Stimulated activated CD4-positive, alpha-beta T cell treated with anti-CD3 and anti-CD28 coated beads, Interleukin-1b, Interleukin-23, amount 100 ng/mL, for 48 hours (primary cell): ENCODE measurements at places on chromosomes 16 and 17.
A peak's percentile ranks its signal among the peaks of the same experiment; 100 is the strongest.

- no peak for DNase-seq
Observed at GRCh38 chr17:63278728-63279442, 167.2 kb downstream of the CYB561 start.

- peak; percentile 25 for DNase-seq
Observed at GRCh38 chr17:80790021-80790765, 201.4 kb upstream of the CHMP6 start.

DNA sequence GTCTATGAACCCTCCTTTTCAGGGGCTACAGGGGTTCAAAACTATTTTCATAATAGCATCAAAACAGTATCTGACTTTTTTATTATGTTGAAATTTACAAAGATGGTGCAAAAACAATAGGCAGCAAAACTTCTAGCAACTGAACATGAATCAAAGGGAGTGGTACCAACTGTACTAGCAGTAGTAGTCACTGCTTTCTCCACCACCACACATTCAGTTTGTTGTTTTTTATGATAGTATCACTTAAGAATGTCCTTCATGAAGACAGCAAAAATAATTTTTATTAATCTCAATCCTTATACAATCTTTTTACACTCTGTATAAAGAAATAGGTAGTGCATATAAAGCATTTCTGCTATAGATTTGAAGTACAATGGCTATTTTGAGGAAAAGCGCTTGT, 47.6 kb downstream of the MED13 start:
- no peak for DNase-seq

DNA sequence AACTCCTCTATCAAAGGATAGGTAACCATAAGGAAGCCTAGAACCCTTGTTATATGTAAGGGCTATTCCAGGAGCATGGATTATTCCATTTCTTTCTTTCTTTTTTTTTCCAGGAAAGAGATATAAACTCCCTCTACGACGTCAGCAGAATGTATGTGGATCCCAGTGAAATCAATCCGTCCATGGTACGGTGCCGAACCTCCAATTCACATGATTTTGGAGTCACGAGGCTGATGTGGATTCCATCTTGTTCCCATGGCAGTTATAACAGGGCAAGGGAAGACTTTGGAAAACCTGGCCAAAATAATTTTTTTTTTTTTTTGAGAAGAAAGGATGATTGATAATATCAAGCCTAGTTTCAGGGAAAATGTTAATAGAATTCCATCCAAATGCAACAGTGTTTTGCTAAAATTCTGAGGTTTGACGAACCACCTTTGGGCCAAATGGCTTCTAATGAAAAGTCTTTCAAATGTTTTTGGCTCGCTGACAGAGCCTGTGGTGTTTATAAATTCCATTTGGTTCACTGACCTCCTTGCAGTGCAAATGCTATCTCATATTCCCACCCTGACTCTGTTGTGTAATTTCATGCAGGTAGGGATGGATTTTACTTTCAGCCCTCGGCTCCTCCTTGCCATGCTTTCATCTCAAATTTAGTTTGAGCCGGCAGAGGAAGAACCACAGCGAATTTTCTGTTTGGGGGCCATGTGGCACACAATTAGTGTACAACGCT, 90.0 kb downstream of the SDR42E1 start:
- no peak for DNase-seq

DNA sequence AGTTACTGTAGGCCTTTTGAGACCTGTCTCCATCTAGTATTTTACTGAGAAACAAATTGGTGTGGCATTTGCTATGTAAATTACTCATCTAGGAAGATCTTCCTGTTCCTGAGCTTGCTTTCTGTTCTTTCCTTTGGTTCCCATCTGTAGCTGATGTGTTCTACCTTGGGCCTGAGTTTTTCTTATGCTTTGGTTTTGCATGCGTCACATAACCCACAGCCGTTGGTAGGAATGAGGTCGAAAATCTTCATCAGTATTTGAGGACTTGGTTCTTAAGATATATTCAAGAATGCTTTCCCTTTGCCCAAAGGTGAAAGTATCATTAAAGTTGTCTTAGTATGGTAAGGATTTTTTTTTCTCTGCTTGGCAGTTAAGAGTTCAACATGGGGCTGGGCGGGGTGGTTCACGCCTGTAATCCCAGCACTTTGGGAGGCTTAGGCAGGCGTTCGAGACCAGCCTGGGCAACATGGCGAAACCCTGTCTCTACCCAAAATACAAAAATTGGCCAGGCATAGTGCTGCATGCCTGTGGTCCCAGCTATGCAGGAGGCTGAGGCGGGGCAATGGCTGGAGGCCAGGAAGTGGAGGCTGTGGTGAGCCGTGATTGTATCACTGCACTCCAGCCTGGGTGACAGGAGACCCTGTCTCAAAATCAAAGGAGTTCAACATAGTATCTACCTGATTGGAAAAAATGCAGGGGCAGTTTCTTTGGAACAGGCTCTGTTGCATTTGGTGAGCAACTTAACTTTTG, 28.8 kb downstream of the IST1 start:
- no peak for DNase-seq

DNA sequence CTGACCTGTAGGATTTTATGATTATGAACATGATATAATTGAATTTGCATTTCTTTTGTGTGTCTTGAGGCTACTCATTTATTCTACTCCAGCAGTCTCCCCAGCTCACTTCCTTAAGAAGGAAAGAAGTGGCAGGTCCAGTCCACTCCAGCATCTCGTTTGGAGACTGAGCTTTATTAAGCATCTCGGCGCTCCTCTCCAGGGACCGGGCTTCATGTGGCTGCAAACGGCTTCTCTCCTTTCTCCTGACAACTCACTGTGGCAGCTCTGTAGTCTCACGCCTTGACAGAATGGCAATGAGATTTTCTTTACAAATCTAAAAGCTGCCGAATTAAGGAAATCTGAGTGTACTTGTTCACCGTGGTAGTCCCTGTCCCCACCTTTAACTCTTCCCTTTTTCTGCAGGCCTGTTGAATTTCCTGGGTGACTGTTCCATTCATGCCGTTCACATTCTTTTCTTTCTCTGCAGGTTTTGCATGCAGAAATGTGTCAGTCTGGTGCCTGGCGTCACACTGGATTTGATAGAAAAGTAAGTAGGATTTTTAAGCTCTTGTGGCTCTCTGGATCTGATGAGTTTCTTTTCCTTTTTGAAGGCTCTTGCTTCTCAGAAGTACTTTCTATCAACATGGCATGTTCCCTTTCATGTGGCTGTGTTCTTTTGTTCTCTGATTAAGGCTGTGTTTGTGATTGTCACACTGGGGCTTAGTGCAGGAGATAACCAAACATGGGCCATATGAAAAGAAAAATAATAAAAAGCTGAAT, 200.5 kb upstream of the CHMP6 start:
- no peak for DNase-seq
